Stimulated activated CD8-positive, alpha-beta memory T cell treated with anti-CD3 and anti-CD28 coated beads, Interleukin-7, amount 100 ng/mL, for 1 hour (primary cell): ENCODE measurements at places on chromosomes 3 and 15.

GRCh38 chr3:33377931-33378330 lies 62.3 kb downstream of the UBP1 start:
- no peak for DNase-seq

- no peak for DNase-seq
These were observed 250.8 kb upstream of the TGFBR2 start for GRCh38 chr3:30355622-30356021.

DNA sequence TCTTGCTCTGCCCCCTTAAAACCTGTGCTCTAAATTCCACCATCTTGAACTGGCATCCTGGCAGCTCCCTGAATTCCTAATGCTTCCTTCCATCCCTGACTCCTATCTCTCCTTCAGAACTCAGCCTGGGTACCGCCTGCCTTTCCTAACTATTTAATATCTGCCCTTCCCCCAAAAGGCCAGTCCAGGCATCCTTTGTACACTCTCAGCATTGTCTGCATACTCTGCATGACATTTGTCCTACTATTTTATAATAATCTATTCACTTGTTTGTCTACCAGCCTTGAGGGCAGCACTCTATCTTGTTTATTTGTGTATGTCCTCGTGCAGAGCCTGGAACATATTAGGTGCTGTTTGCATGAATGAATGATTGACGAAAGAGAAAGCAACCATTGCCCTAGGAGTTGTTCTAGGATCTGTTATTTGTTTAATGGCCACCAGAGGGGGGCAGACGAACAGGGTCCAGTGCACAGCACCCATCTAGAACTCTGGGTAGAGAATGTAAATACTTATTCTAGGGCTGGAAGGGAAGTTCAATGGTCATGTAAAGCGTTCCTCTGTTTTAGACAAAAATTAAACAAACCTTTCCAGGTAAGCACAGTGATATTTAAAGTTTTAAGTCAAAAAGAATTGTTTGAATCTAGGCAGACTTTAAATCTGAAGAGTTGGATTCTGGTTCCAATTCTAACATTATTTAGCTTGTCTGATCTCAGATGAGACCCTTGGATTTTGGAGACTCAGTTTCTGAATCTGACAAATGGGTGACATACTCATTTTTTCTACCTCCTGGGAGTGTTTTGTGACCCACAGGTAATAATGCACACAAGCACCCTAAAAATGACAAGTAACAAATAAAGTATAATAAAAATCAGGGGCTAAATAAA lies 125.8 kb upstream of the GALNT15 start:
- no peak for DNase-seq

GRCh38 chr3:94965867-94966475 lies 903.1 kb downstream of the NSUN3 start:
- DNase-seq, result no peak

GRCh38 chr3:121477589-121477988 lies 68.2 kb downstream of the POLQ start:
- DNase-seq, result no peak

- DNase-seq, result no peak
These were observed 257.2 kb upstream of the TPRG1 start for GRCh38 chr3:188914552-188914951.

- DNase-seq, result no peak
These were observed 292.0 kb upstream of the SLCO3A1 start for GRCh38 chr15:91561371-91562100.

GRCh38 chr3:35722902-35723301 lies 83.6 kb downstream of the ARPP21 start:
- no peak for DNase-seq

DNA sequence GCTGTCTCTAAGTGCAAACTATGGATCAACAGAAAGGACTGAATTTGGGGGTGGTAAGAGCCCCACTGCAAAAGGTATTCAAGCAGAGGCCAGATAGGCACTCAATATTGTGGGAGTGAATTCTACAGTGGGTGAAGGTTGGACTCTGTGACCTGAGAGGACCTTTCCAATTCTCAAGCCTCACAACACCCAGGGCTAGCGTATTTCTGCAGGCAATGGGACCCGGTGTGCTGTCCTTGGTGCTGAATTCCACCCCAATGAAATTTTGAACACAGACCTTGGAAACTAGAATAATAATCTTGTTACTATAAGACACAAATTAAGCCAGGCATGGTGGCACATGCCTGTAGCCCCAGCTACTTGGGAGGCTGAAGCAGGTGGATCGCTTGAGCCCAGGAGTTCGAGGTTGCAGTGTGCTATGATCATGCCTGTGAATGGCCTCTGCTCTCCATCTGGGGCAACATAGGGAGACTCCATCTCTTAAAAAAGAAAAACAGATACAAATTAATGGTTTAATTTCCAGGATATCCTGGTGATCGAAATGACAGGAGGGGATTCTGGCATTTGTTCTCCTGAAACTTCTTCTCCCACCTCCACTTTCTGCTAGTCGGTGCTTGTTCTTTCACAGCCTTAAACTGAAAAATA lies 135.4 kb downstream of the RAB11A start:
- DNase-seq, result no peak
